ENCODE measurements at places on chromosomes 6 and 20.

GRCh38 chr6:2687456-2687855 lies 63.3 kb downstream of the MYLK4 start:
- H3K4me3 ChIP-seq, result no peak overlapping the region
- no peaks in the 10 kb centered on the region for H3K4me1 ChIP-seq
- no peak overlapping the region for H3K27ac ChIP-seq
- no peaks in the 10 kb centered on the region for H3K27me3 ChIP-seq

- DNase-seq, result no peak
- no peaks in the 10 kb centered on the region for H3K27me3 ChIP-seq
- no peak overlapping the region for H3K27ac ChIP-seq
- H3K36me3 ChIP-seq, result no peaks in the 10 kb centered on the region
- no peak overlapping the region for H3K4me3 ChIP-seq
- H3K4me1 ChIP-seq, result no peaks in the 10 kb centered on the region
These were observed 2.8 kb upstream of the CEP43 start for GRCh38 chr6:166996406-166996805.

DNA sequence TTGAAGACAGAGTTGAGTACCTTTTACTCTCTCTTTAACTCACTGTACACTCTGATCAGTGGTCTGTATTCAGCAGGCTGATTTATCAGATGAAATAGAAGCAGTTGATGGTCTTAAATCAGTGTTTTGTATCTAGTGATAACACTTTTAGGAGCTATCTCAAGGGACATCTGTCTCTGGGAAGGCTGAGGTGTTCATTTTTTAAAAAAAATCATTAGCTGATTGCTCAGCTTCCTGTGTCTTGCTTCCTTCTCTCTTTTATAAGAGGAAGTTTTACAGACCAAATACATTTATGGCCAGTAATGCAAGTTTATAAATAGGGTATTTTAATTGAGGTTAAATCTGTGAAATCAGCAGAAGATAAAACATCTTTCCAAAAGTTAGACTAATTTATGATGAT lies 12.0 kb upstream of the CCDC170 start:
- no peak for DNase-seq
- no peaks in the 10 kb centered on the region for H3K4me1 ChIP-seq
- H3K27ac ChIP-seq, result peak overlapping the region; percentile 70
- no peaks in the 10 kb centered on the region for H3K27me3 ChIP-seq

DNA sequence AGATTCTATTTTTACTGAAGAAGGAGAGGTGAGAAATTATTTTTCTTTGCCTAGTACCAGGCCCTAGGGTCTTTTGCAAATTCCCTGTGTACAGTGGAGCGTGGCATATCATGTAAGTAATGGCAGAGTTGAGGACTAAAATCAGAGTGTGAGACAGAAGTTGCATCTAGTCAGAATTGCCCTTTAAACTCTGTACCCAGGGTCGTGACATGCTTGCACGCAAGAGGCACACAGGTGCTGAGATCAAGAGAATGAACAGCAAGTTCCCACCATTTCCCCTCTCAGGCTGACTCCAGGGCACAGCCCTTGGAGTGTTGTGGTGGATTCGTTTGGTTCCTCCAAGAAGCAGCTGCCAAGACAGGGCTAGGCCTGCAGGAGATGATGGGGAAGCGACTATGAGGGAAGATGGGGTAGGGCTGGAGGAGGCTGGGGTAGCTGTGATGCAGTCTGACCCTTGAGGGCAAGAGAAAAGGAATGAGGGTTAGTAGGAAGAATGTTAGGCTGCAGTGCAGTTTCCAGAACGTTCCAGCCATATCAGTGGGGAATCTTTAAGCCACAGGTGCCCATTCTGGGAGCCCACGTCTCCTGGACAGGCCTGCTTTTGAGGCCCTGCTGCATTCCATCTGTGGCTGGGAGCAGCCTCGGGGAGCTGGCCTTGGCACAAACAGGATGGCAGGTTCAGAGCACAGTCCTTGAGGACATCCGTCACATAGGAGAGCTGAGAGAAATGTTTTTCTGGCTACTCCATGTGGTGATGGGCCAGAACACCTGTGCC lies 6.9 kb downstream of the NELFCD start:
- no peak overlapping the region for H3K4me3 ChIP-seq
- H3K4me1 ChIP-seq, result no peaks in the 10 kb centered on the region
- H3K27me3 ChIP-seq, result no peaks in the 10 kb centered on the region
- DNase-seq, result no peak
- no peak overlapping the region for H3K27ac ChIP-seq

Measured in uterus (tissue), 4 donors.